Left kidney (tissue), 8 donors: ENCODE measurements at places on chromosomes 7 and 10. TPM values are rescaled to one million over a fixed set of nuclear protein-coding genes. Genes with fewer than 3 reads are reported as not detected.

GRCh38 chr10:23610626-23611307 lies 171.9 kb downstream of the OTUD1 start:
- DNase-seq: no peak

- DNase-seq: peak; percentile 67
Measured at GRCh38 chr10:25725917-25726716, 207.9 kb upstream of the MYO3A start.

DNA sequence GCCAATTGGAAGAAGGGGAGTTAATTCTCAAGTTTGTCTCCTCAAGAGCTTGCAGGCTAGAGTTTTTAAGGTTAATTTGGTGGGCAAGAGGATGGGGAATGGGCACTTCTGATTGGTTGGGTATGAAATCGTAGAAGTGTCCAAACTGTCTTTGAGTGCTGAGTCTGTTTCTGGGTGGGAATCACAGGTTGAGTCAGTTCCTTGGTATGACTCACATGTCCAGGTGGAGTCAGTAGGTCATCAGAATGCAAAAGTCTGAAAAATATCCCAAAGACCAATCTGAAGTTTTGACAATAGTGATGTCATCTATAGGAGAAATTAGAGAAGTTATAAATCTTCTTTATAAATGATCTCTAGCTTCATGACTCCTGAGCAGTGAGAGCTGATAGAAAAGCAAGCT lies 1252.2 kb downstream of the REEP3 start:
- no peak for DNase-seq

The CCDC3 gene
- polyA plus RNA-seq: 14.2 TPM
